ENCODE measurements at places on chromosomes 12 and 14.

- no peak for DNase-seq
Observed at GRCh38 chr12:40045656-40046055, 60.2 kb downstream of the SLC2A13 start.

DNA sequence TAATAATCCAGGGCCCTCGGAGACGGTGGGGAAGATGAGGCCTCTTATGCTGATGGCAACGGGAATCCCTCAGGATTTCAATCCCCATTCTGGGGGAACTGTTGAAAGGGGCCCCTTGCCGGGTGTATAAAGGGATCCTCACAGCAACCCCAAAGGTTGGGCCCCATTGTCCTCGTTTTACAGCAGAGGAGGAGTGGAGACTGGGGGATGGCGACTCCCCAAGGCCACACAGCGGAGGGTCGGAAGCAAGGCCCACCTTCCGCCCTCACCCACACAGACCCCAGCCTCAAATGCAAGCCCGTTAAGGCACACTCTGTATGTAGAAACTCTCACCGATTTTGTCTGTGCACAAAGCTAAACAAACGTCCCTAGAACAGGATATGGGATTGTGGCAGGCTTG is 327.9 kb upstream of the DIO3 start:
- DNase-seq, result no peak

DNA sequence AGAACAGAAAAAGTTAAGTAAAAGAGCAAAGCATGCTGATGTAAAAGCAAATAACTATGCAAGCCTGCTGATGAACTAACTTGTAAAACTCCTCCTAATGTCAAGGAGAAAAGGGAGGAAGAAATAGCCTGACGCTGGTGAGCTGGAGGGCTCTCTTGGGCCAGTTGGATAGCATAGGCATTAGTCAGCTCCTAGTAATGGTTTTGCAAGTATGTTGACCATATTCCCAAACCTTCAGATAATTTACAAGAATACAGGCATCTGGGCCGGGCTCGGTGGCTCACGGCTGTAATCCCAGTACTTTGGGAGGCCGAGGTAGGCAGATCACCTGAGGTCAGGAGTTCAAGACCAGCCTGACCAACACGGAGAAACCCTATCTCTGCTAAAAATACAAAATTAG is 871.4 kb downstream of the C12orf50 start:
- DNase-seq, result no peak

DNA sequence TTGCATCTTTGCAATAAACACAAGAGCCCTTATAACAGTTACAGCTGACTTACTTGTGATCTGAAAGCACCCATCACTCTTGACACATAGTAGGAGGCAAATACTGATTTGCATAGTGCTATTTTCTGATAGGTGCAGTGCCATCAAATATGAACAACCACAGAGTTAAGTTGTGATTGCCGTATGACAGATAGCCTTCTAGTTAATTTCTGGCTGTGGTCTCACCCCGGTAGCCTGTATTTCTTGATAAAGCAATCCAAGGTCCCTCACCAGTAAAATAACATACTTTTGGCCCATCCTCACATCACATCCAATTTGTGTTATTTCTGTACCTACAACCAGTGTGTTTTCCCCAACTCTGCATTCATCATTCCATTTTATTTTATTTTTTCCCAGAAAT is 23.3 kb upstream of the STYK1 start:
- no peak for DNase-seq

GRCh38 chr12:51675071-51675803 is 84.2 kb downstream of the SCN8A start:
- no peak for DNase-seq

Measured in osteocyte (in vitro differentiated cells).